WTC11 (cell line): ENCODE measurements at places on chromosomes 7 and 10. TPM values are rescaled to one million over a fixed set of nuclear protein-coding genes. Genes with fewer than 3 reads are reported as not detected.

- DNase-seq, result no peak
Observed at GRCh38 chr7:103685646-103686045, 239.6 kb upstream of the SLC26A5 start.

GRCh38 chr10:19623321-19623720 lies 192.9 kb upstream of the PLXDC2 start:
- DNase-seq, result no peak

DNA sequence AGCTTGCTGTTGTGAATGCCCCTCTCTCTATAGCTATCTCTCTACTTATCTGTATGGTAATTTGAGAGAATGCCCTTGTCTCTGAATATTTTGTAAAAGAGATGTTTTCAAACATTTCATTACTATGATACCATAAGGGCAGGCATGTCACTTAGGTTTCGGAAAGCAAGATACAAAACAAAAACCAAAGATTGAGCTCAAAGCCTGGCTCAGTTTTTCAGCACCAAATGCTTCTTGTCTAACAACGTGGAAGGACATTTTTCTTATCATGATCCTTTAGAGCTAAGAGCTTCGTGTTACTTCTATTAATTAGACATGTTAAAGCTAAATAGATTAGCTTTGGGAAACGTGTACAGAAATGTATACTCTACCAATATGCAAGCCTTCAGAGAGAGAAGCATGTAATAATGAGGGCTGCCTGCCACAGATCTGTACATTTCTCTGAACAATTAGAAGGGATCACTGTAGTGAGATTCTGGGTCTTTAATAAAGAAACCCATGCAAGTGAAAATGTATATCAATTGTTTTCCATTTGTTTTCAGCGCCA lies 148.9 kb downstream of the ARID5B start:
- DNase-seq, result no peak

DNA sequence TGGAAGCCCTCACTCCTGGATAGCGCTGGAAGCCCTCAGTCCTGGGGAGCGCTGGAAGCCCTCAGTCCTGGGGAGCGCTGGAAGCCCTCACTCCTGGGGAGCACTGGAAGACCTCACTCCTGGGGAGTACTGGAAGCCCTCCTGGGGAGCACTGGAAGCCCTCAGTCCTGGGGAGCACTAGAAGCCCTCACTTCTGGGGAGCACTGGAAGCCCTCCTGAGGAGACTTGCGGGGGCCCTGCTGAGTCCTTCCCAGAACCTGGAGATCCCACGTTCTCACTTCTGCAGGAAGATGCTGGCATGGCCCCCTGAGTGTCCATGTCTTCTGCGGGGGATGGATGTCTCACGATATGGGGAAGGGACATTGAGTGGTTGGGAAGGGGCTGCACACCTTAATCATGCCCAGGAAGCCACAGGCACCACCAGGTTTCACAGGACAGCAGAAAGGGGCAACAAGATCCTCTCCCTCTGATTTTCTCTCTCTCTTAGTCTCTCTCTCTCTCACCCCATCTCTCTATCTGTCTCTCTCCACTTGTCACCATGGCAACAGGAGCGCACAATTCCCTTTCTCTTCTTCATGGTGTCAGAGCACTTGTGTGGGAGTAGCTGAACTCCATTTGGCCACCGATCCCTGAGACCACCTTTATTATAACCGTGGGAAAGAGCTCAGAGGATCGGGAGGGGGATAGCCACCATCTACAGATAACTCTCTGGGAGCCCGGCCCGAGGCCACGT lies 267.0 kb downstream of the TCERG1L start:
- DNase-seq, result no peak

DNA sequence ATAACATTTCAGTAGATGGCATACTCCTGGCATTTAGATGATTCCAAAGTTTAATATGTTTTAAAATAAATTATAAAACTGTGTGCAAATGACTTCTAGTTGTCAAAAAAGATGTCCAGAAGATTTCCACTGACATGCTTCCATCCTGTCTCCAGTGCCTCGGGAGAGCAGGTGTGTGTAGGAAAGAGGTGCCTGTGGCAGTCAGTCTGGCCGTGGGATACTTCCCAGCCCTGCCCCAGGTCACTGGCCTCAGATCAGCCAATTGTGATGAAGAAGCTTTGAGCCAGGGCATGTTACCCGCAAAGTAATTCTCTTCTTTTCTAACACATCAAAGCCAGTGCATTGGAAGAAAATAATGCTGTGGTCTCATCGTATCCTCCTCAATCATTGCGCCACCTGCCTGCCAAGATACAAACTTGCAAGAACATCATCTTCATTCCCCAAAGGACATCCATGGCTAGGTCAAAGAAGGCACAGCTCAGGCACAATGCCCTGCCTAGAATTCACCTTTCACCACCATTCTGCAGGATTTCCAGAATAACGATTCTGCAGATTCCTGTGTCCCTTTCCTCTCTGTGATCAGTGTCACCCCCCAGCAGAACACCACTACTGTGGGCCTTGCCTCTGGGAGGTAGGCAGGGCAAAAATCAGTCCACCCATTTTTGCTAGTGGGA lies 6.3 kb upstream of the KCNMA1 start:
- peak; percentile 57 for DNase-seq

DNA sequence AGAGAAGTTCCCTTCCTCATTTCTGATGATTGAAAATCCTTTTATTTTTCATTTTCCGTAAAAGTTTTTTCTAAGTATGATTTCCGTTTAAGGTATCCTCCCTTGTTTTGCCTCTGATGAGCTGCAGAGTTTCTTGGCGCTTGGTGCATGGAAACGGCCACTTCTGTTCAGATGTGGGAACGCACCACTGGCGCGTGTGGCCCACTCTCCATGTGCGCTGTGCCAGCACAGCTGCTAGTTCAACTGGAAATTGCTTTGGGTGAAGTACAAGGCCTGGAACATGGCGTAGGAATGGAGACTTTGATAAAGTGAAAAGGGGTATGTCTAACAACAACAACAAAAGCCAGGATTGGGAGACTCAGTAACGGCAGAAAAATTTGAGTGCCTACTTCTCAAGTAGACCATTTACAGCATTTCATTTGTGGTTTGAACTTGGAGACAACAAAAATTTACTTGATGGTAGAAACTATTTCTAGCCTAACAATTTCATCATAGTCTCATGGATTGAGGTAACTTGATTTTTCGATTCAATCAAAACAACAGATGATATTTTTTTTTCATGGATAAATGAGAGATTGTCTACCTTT lies 364.2 kb downstream of the SUGCT start:
- DNase-seq, result no peak

DNA sequence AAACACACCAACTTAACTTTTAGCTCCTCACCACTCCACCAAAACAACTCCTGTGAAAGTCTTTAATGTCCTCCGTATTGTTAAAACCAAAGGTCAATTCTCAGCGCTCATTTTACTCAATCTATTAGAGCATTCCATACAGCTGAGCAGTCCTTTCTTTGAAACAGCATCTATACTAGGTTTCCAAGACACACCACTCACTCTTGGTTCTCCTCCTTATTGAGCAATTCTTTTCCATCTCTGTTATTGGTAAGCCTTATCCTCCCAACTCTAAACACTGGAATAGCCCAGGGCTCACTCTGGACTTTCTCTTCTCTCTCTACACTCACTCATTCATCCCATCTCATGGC lies 34.9 kb downstream of the COA1 start:
- DNase-seq, result no peak

DNA sequence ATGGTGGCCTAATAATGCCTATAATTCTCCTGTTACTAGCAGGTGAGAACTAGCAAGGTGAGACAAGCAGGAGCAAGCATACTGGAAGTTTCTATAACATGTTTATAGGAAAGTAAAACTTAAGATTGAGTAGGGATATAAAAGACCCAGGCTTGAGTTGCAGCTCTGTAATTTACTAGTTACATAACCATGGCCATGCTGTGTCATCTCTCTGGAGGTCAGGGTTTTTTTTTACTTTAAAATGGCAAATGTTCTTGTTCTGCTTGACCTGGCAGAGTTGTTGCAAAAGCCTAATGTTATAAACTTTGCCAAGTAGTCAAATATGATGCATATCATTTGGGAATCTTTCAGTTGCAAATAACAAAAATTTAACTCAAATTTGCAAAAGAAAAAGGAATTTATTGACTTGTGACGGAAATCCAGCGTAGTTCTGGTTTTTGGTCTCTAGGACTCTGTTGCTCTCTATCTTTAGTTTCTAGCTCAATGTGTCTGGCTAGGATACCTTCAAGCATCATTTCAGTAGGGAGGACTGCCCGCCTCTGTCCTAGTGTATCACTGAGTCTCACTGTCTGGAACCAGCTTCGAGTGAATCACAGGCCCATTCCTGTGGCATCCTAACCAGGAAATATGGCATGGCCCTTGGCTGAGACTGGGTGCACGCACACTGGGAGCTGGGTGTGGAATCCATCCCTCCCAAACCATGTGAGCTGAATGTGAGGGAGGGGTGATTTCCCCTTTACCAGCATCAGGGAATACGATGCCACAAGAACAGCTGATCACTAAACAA lies 67.9 kb downstream of the ADAM22 start:
- DNase-seq, result no peak

- DNase-seq, result no peak
Observed at GRCh38 chr10:102401735-102402511, 6.4 kb downstream of the NFKB2 start.

- no peak for DNase-seq
Observed at GRCh38 chr7:21617916-21618390, 75.1 kb downstream of the DNAH11 start.

DNA sequence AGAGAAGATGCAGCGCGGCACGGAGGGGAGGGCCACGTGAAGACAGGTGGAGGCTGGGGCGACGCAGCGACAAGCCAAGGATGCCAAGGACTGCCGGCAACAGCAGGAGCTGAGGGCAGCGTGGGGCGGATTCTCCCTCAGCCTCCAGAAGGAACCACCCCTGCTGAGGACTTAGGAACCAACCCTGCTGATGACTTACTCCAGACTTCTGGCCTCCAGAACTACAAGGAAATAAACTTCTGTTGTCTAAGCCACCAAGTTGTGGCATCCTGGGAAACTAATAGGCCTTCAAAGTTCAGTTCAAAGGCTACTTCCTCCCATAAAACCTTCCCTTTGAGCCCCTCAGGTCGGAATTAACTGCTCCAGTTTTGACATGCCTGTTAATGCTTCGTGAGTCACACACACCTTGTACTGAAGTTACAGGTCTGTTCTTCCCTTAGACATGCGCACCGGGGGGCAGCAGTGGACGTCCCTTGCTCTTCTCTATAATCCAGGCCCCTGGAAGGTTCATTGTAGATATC lies 88.4 kb upstream of the RHEB start:
- no peak for DNase-seq

Gene CALML5
- total RNA-seq, result 0.23 TPM in 1 of 3 replicates, not detected in the others

Gene CRPPA
- total RNA-seq, result 0.66 to 0.87 TPM (median 0.76 TPM) in 3 replicates

Gene RAPGEF5
- total RNA-seq, result 9.9 to 12.3 TPM (median 10.3 TPM) in 3 replicates

Gene GPR37
- total RNA-seq, result 10.9 to 20.4 TPM (median 11.3 TPM) in 3 replicates

Gene BTBD16
- total RNA-seq, result not detected in 3 replicates

Gene CCM2
- total RNA-seq, result 30.7 to 32.7 TPM (median 32.0 TPM) in 3 replicates
